Smooth muscle cell of the umbilical artery (primary cell): ENCODE measurements at places on chromosomes 2 and 18. TPM values are rescaled to one million over a fixed set of nuclear protein-coding genes. Genes with fewer than 3 reads are reported as not detected.

Gene PROKR1
- total RNA-seq, result not detected in 2 replicates

Gene UGT1A1
- not detected in 2 replicates for total RNA-seq

Gene PPM1G
- total RNA-seq, result 56.4 and 77.7 TPM in 2 replicates

Gene DLX2
- under 0.01 and 0.09 TPM in 2 replicates for total RNA-seq

Gene IL36B
- not detected in 2 replicates for total RNA-seq

Gene BUB1
- total RNA-seq, result 3.6 and 26.9 TPM in 2 replicates

Gene TMEM169
- total RNA-seq, result under 0.01 and 0.14 TPM in 2 replicates

Gene ITGA6
- 14.3 and 71.0 TPM in 2 replicates for total RNA-seq

Gene NETO1
- total RNA-seq, result 0.74 TPM in 1 of 2 replicates, not detected in the other

Gene TCF7L1
- 1.3 and 2.1 TPM in 2 replicates for total RNA-seq

Gene MEP1B
- not detected in 2 replicates for total RNA-seq

Gene UGP2
- total RNA-seq, result 245 and 383 TPM in 2 replicates

Gene CCL20
- total RNA-seq, result 0.92 and 3.0 TPM in 2 replicates

Gene CLEC4F
- total RNA-seq, result not detected in 2 replicates

Gene ZAP70
- 0.05 TPM in 1 of 2 replicates, not detected in the other for total RNA-seq

Gene SOX11
- 8.9 and 11.9 TPM in 2 replicates for total RNA-seq

Gene MRPS5
- total RNA-seq, result 46.0 and 54.8 TPM in 2 replicates

Gene NDC80
- total RNA-seq, result 8.0 and 11.9 TPM in 2 replicates

Gene LIMS4
- 11.9 and 18.4 TPM in 2 replicates for total RNA-seq

Gene PAIP2B
- total RNA-seq, result 0.30 and 0.42 TPM in 2 replicates

Gene AFTPH
- total RNA-seq, result 34.4 and 35.6 TPM in 2 replicates

Gene MYO7B
- 0.09 and 0.59 TPM in 2 replicates for total RNA-seq

Gene SPDYA
- total RNA-seq, result 0.89 and 1.2 TPM in 2 replicates

Gene POTEC
- total RNA-seq, result not detected in 2 replicates

Gene C2orf72
- 1.1 and 1.2 TPM in 2 replicates for total RNA-seq

Gene KRTCAP3
- not detected in 2 replicates for total RNA-seq

Gene ABCG5
- not detected in 2 replicates for total RNA-seq

Gene PAX8
- total RNA-seq, result 0.30 and 0.65 TPM in 2 replicates

Gene IL36A
- not detected in 2 replicates for total RNA-seq

Gene GPAT2
- total RNA-seq, result 2.7 and 11.0 TPM in 2 replicates

Gene LGALSL
- total RNA-seq, result 3.1 and 4.8 TPM in 2 replicates

Gene MDH1B
- 0.59 and 0.78 TPM in 2 replicates for total RNA-seq

Gene ZSWIM2
- total RNA-seq, result not detected in 2 replicates

Gene DSEL
- 20.8 and 33.4 TPM in 2 replicates for total RNA-seq

Gene MTCL1
- 28.5 and 67.3 TPM in 2 replicates for total RNA-seq

Gene CYP1B1
- 0.78 and 2.1 TPM in 2 replicates for total RNA-seq

Gene ALK
- not detected in 2 replicates for total RNA-seq
